ENCODE measurements at places on chromosomes 3 and 15. TPM values are rescaled to one million over a fixed set of nuclear protein-coding genes. Genes with fewer than 3 reads are reported as not detected.

PLA2G4F gene
- not detected for total RNA-seq

ACOX2 gene
- 0.85 TPM for total RNA-seq

GOLGA8G gene
- total RNA-seq: not detected

HCLS1 gene
- 1.2 TPM for total RNA-seq

LRRC31 gene
- total RNA-seq: not detected

GPD1L gene
- total RNA-seq: 4.0 TPM

TICRR gene
- total RNA-seq: 26.0 TPM

DNA sequence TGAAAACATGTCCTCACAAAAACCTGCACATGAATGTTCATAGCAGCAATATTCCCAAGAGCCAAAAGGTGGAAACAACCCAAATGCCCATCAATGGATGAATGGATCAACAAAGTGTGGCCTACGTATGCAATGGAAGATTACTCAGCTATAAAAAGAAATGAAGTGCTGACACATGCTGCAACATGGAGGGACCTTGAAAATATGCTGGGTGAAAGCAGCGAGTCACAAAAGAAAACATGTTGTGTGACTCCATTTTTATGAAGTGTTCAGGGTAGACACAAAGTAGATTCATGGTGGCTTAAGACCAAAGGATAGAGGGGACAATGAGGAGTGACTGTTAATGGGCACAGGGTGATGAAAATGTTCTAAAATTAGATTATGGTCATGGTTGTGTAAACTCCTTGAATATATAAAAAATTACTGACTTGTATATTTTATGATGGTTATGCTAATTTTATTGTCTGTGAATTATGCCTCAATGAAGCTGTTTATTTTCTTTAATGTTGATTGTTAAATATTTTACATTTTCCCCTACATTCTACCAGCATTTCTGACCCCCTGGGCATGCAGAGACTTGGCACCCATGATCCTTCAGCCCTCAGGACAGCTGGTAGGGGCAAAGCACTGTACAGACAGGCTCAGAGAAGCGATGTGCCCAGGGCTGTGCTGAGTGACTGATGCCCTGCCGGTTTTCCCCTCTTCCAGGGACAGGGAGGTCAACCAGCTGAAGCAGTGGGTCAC, 37.8 kb downstream of the CFAP100 start:
- H3K27ac ChIP-seq: no peak overlapping the region
- H3K27me3 ChIP-seq: no peaks in the 10 kb centered on the region
- H3K4me3 ChIP-seq: no peak overlapping the region
- no peak for DNase-seq
- no peaks in the 10 kb centered on the region for H3K4me1 ChIP-seq

GRCh38 chr3:102297072-102297658, 137.7 kb upstream of the ZPLD1 start:
- no peak overlapping the region for H3K4me3 ChIP-seq
- no peak for DNase-seq
- H3K27ac ChIP-seq: no peak overlapping the region
- H3K36me3 ChIP-seq: peaks cover 8% of the 10 kb centered on the region
- H3K4me1 ChIP-seq: no peaks in the 10 kb centered on the region

DNA sequence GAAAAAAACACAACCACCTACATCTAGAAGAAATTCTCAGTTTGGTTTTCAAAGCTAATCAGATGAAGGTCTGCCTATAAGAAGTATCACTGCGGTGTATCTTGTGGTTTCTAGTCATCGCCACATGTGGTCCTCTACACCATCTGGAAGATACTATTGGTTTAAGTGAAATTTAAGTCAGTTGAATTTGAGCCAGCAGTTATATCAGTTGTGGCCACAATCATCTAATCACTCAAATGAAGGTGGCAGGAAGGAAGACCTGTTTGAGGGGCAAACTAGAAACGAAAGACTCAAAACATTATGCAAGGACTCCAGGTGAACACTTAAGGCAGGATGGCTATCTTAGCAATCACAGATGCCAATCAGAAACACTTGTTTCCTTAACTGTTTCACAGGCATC, 48.7 kb downstream of the ETV5 start:
- peaks cover 2% of the 10 kb centered on the region for H3K4me1 ChIP-seq
- DNase-seq: no peak
- peaks cover 4% of the 10 kb centered on the region for H3K36me3 ChIP-seq
- no peak overlapping the region for H3K27ac ChIP-seq
- H3K27me3 ChIP-seq: no peaks in the 10 kb centered on the region
- no peak overlapping the region for H3K4me3 ChIP-seq

GRCh38 chr3:86047161-86047560, 943.8 kb downstream of the VGLL3 start:
- H3K27me3 ChIP-seq: no peaks in the 10 kb centered on the region
- H3K4me3 ChIP-seq: no peak overlapping the region
- H3K4me1 ChIP-seq: no peaks in the 10 kb centered on the region
- H3K27ac ChIP-seq: no peak overlapping the region
- no peaks in the 10 kb centered on the region for H3K36me3 ChIP-seq

DNA sequence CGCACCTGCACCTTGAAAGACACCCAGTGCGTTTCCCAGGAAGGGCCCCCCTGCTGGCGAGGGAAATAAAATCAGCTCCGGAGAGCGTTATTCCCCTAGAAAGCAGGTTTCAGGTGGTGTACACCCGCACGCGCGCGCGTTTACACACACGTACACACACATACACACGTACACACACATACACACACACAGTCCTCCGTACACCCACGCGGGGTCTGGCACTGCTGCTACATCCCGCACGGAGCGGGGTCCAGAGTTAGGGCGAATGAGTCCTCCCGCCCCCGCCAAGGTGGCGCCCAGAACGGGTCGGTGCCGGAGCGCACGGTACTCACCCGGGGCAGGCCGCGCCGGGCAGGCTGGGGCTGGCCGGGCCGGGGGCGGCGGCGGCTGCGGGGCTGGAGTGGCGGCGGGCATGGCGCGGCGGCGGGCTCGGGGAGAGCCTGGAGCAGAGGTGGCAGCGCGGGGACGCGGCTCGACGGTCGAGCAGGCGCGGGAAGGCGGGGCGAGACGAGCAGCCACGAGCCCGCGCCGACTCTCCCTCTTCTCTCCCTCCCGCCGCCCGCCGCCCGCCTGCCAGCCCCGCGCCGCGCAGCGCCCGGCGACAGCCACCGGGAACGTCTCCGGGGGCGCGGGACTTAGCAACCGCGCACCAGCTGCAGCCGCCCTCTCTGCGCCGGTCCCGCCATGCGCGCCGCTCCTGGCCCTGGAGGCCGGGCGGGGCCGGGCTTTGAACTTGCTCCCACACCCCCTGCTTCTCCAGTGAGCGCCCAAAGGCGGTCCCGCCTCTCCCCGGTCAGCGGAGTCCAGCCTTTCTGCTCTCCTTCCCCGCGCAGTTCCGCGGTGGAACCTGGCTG, at the start of gene DCLK3:
TSS of gene DCLK3 (minus strand) at position 704 of the 854 bp plus-strand sequence. CDS start at position 414, 290 bp downstream.
- H3K27me3 ChIP-seq: peaks cover 14% of the 10 kb centered on the region
- DNase-seq: peak; percentile 48
- no peaks in the 10 kb centered on the region for H3K4me1 ChIP-seq
- H3K4me3 ChIP-seq: peak within 1 kb of the TSS; percentile 67
- H3K27ac ChIP-seq: no peak within 1 kb of the TSS

GRCh38 chr15:41866263-41866703, 27.6 kb downstream of the SPTBN5 start:
- no peaks in the 10 kb centered on the region for H3K4me1 ChIP-seq
- DNase-seq: no peak
- H3K27ac ChIP-seq: no peak overlapping the region
- H3K4me3 ChIP-seq: no peak overlapping the region

- H3K4me3 ChIP-seq: no peak overlapping the region
- H3K27ac ChIP-seq: no peak overlapping the region
- no peak for DNase-seq
- peaks cover 6% of the 10 kb centered on the region for H3K36me3 ChIP-seq
- H3K27me3 ChIP-seq: no peaks in the 10 kb centered on the region
These were observed 229.4 kb downstream of the FEZF2 start for GRCh38 chr3:62143843-62144450.

DNA sequence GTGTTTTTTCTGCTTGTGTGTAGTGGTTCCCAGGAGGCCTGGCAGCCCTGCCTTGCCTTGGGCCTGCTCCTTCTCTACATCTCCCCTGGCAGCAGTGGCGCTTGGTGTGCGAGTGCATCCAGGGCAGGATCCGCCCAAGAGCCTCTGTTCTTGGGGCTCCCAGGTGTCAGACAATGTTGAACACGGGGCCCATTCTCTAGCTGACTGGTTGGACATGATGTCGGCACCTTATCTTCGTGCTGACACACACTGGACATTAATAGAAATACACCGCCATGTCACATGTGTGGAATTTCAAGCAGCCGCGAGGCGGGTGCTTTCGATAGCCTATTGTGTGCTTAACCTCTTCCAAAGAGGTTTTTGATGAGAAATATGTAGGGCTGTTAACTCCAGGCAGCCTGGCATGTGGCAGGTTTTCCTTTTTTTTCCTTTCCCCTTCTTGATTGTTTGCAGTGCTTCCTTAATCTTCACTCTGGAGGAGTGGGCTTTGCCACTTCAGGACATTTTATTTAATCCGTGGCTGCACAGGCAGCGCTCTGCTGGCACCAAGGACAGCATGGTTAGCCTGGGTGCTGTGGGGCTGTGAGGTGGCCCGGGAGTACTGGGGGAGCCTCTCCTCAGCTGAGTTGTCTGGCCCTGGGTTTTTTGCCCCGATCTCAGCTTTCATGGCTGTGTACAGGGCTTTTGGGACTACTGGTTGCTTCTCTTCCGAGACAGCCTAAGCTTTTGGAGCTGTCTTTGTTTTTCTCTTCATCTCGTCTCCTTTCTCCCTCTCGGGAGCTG, 42.5 kb downstream of the CHCHD6 start:
- no peak for DNase-seq
- no peaks in the 10 kb centered on the region for H3K27me3 ChIP-seq
- H3K36me3 ChIP-seq: no peaks in the 10 kb centered on the region

Data from H9 (cell line).